ENCODE measurements at places on chromosomes 6 and 20. TPM values are rescaled to one million over a fixed set of nuclear protein-coding genes. Genes with fewer than 3 reads are reported as not detected.

The RBM24 gene
- total RNA-seq = 1.3 TPM

The PTCHD4 gene
- total RNA-seq = 2.9 TPM

The UNC5CL gene
- under 0.01 TPM for total RNA-seq

The COX4I2 gene
- total RNA-seq = not detected

The HAO1 gene
- total RNA-seq = not detected

The ESF1 gene
- total RNA-seq = 18.8 TPM

The LMBRD1 gene
- total RNA-seq = 12.7 TPM

The TFAP2C gene
- total RNA-seq = not detected

The CAPN11 gene
- 4.2 TPM for total RNA-seq

The PIGU gene
- total RNA-seq = 7.1 TPM

The BMP2 gene
- total RNA-seq = 15.6 TPM

The PCMTD2 gene
- total RNA-seq = 67.0 TPM

The MCHR2 gene
- total RNA-seq = not detected

The BLOC1S5 gene
- 23.7 TPM for total RNA-seq

Data from epithelial cell of umbilical artery (primary cell).